ENCODE measurements at places on chromosomes 12 and 14. TPM values are rescaled to one million over a fixed set of nuclear protein-coding genes. Genes with fewer than 3 reads are reported as not detected.

Gene RFLNA
- total RNA-seq = 0.13 TPM

GRCh38 chr14:92314182-92314581 is 8.8 kb upstream of the SLC24A4 start:
- DNase-seq = no peak

GRCh38 chr14:104512771-104513640 is 66.6 kb upstream of the C14orf180 start:
- no peak for DNase-seq

DNA sequence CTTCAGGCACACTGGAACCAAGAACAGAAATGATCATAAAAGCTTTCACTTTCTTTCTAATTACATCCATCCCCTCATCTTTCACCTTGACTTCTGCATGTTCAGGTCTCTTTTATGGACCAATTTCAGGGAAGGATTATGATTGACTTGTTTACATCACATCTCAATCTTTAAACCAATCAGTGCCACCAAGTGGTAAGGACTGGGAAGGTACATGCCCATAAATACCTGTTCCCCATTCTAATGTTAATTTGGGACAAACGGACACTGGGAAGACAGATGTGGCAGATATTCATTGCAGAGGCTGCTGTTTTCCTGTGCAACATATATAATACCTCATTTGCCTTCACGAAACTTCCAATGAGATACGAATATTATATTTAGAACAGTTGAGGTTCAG is 978.1 kb downstream of the GALC start:
- no peak for DNase-seq

DNA sequence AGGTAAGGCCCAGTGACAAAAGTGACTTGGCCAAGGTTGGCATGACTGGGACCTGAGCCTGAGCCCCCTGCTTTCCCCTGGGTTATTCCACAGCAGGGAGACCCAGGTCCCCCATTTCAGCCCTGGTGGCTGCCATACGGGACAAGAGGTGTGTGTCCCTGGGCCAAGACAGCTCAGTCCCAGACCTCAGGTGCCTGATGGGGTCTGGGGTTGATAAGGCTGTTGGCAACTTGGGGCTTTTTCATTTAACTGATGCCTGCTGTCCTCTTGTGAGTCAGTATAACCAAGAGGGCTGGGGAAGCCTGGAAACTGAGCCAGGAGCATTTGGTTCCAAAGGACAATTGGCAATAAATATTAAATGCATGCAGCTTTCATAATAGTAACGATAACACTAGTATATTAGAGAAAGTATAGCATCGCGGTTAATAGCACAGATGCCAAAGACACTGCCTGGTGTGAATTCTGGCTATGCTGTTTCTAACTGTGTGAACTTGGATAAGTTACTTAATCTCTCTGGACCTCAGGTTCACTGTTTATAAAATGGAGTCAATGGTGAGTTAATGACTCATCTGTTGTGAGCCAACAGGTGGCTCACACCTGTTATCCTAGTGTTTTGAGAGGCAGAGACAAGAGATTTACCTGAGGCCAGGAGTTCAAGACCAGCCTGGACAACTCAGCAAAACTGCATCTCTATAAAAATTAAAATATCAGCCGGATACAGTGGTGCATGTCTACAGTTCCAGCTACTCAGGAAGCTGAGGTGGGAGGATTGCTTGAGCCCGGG is 898 bp downstream of the SDSL start:
- no peak for DNase-seq
